ENCODE measurements at places on chromosomes 12 and 14. TPM values are rescaled to one million over a fixed set of nuclear protein-coding genes. Genes with fewer than 3 reads are reported as not detected.

DNA sequence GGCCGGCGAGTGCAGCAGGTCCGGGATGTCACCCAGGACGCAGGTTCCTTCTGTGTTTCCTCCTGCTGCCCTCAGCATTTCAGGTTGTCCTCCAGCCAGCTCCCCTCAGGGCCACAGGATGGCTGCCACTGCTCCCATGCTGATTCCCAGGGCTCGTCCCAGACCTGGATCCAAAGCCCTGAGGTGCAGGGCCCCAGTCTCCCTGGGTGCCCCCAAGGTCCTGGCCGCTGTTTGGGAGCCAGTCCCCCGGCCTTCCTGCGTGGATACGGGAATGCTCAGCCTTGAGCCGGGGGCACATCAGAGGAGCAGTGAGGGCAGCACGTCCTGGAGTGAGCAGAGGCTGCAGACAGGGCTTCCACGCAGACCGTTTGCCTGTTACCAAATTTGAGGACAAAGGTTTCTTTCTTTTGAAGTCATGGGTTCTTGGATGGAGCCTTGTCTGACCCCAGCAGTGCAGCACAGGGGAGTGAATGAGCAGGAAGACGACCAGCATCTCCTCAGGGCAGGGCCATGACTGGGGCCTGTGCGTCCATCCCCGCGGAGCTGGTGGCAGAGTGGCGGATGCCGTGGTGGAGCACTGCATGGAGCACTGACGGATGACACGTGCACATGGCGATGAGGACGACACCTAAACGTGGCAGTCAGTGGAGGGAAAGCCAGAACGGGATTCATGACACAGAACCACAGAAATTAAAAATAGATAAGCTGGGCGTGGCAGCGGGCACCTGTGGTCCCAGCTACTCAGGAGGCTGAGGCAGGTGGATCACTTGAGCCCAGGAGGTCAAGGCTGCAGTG is 12.5 kb upstream of the CACNA2D4 start:
- no peak for DNase-seq

- DNase-seq = no peak
Measured at GRCh38 chr14:90795744-90796143, 20.5 kb downstream of the TTC7B start.

- DNase-seq = no peak
Measured at GRCh38 chr12:123050331-123050831, 69.9 kb downstream of the ARL6IP4 start.

- no peak for DNase-seq
Measured at GRCh38 chr14:34593740-34594375, 36.1 kb downstream of the SNX6 start.

DNA sequence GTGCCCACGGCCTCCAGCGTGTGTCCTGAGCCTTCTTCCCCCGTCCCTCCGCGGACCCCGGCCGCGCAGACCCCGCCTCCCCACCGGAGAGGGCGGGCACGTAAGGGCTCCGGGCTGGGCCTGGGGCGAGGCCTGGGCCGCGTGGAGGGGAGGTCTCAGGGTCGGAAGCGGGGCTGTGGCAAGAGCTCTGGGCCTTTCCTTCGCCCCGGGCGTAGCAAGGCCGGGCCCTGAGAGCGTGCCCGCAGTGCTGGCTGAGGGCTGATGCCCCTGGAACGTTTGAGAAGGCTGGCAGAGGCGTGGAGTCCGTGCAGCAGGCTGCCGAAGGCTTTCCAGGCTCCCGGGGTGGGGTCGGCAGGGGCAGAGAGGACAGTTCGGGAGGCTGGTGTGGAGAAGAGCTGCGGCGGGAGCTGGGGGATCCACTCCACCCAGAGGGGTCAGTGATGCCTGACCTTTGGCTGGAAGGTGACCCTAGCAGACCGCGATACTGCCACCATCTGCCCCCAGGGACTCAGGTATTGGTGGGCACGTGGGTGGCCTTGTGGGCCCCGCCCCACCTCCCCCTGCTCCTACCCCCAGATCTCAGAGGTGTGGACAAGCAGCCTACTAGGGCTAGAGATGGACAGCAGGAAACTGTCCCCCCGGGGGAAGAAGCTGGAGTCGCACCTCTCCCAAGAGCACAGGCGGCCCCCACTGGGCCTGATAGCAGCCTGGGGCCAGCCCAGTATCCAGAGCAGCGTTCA is 558 bp downstream of the TEX22 start:
- DNase-seq = no peak

DNA sequence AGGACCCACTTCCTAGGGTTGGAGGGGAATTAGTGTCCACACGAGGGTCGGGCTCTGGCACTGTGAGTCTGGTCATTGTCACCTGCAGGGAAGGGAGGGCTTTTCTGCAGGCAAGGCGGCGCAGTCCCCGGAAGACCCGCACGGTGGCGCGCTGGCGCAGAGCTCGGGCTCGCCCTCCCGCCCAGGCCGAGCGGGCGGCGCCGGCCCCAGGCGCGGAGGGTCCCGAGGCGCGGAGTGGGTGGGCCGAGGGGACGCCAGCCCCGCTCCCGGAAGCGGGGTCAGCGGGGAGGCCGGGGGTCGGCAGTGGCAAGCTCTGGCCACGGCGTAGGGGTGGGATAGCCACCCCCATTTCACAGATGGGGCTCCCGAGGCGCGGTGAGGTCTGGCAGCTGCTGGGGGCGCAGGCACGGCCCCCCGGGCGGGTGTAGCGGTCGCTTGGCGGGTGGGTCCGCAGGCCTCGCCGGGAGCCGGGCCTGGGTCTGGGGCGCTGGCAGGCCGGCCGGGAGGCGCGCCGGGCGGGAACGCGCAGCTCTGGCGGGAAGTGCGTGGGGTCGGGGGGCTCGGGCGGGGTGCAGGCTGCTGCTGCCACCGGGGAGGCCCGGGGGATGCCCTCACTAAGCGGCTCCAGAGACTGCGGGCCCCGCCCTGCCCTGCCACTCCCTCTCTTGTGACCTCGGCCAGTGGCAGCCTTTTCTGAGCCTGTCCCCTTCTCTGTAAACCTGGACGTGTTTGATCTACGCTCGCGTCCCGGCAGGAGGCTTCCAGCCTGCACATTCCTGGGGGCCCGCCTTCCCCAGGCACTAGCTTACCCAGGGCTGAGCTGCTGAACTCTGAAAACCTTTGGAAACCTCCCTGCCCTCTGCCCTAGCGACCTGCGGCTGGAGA is 46.1 kb downstream of the CYP46A1 start:
- peak; percentile 25 for DNase-seq

- no peak for DNase-seq
Measured at GRCh38 chr14:98956661-98957060, 315.3 kb downstream of the BCL11B start.

GRCh38 chr14:68791078-68791901 is 1.6 kb downstream of the ZFP36L1 start:
- peak; percentile 70 for DNase-seq

- no peak for DNase-seq
Measured at GRCh38 chr12:10001171-10001776, 2.4 kb upstream of the CLEC1B start.

- DNase-seq = no peak
Measured at GRCh38 chr14:86955771-86956354, 1037.1 kb downstream of the GALC start.

DNA sequence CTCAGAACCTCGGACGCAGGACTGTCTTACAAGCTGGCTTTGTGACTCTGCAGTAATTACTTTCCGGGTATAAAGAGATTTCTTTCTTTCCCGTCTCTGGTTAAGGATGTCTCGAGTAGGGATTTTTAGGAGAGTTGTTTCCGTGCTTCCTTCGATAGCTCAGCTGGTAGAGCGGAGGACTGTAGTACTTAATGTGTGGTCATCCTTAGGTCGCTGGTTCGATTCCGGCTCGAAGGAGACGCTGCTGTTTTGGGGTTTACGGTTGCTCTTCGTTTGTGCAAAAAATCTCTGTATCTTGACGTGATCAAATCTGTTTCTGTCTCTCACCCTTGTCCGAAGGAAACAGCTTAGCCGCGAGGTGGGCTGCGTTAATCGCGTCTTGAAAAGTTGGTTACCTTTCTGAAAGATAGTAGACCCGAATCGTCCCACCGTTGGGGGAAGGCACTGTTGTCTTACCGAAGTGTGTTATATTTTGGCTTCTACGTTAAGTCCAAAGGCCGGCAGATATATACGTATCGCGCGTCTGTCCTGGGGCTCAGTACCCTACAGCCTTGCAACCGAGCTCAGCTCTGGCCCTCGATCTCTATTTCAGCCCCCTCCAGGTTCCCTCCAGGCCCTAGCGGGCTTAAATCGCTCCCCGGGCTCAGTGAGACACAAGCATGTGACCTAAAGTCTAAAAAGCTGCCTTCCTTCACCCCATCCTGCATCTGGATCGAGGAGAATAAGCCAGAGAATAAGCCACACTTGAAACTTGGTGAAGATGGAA is 1.1 kb upstream of the RNASE4 start:
- DNase-seq = peak; percentile 80

GRCh38 chr12:105995961-105996431 is 142.8 kb downstream of the NUAK1 start:
- no peak for DNase-seq

GRCh38 chr14:36522347-36522971 is 2.4 kb upstream of the NKX2-1 start:
- no peak for DNase-seq

GRCh38 chr14:57161583-57162234 is 107.0 kb downstream of the EXOC5 start:
- no peak for DNase-seq

- DNase-seq = peak; percentile 25
Measured at GRCh38 chr12:52984136-52984535, 22.1 kb upstream of the EIF4B start.

DNA sequence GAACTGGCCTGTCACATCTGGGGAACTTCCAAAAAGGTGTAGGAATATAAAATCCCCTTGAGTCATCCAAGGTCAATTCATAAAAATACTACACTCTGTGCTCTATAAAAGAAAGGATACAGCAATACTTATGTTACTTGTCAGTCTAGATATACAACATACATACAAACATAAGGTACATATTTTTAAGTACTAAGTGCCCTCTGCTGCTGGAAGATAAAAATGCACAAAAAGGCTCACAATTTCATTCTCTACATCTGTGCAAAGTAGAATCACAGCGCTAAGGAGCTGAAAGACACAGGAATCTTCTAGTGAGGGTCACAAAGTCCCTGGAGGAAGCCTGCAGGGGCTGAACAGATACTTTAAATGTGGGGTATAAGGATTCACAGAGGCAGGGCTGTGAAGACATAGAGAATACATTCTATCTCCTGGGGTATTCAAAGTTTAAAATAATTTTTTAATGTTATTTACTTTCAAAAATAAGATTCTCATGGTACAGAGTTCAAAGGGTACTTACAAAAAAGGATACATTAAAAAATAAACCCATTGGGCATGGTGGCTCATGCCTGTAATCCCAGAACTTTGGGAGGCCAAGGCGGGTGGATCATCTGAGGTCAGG is 10.2 kb upstream of the GOLGA5 start:
- peak; percentile 73 for DNase-seq

DNA sequence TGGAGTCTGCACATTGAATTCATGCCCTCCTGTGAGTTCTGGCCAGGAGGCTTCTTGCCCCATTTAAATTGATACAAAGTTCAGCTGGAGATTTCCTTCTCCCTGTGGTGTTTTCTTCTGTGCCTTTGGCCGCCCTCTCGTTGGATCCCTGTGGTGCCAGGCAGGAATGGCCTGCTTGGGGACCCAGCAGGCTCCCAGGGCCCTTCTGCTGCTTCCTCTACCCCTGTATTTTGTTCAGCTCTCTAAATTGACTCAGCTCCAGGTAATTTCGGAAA is 197.2 kb downstream of the FOXA1 start:
- no peak for DNase-seq

Gene TMEM260
- 7.7 TPM for polyA plus RNA-seq

Gene CYP46A1
- 0.96 TPM for polyA plus RNA-seq

Gene EXOC3L4
- 85.1 TPM for polyA plus RNA-seq

Gene SYCP3
- polyA plus RNA-seq = not detected
